Esophagus squamous epithelium (tissue), 5 donors: ENCODE measurements at places on chromosomes 2 and 18.

DNA sequence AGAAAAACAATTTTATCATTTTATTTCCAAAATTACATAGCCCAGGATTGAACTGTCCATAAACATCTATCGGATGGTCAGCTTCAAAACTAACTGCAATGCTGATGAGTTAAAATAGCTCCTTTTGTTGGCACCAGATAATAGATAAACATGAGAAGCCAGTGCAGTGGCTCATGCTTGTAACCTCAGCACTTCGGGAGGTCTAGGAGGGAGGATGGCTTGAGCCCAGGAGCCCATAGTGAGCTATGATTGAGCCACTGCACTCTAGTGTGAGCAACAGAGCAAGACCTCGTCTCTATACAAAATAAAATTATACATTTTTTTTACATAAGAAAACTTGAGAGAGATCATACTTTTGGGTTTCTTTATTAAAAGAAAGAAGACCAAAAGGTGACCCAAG lies 34.6 kb upstream of the IMPA2 start:
- no peak for DNase-seq

DNA sequence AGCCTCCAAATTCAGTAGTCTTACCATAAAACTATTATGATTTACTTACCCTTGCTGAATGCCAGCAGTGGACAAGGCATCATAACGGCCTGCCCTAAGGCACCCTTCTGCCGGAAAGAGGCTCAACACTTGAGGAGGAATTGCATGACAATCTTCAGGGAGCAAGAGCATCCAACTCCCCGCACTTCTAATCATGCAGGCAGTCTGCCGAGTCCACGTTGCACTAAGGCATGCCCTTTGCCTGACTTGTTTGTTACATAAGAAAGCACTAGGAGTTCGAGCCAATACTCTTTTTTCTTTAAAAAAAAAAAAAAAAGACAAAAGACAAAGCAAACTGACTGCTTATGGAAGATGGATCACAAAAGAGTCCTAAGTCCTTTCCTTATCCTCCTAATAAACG lies 17.9 kb upstream of the SPTBN1 start:
- DNase-seq, result no peak

DNA sequence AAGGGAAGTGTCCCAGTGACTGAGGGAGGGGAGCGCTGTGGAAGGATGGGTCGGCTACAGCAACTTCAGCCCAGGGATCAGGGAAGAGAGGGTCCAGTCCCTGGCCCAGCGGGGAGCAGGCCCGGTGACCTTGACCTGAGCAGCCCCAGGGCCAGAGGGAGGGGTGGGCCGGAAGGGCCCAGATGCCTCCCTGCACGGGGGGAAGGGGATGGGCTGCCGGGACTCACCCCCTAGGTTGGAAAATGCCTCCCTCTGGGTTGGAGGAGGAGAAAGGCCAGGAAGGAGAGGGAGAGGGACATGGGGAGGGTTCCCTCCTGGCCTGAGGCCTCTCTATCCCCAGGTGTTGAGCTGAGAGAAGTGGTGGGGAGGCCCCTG lies 19.8 kb downstream of the GPC1 start:
- no peak for DNase-seq

DNA sequence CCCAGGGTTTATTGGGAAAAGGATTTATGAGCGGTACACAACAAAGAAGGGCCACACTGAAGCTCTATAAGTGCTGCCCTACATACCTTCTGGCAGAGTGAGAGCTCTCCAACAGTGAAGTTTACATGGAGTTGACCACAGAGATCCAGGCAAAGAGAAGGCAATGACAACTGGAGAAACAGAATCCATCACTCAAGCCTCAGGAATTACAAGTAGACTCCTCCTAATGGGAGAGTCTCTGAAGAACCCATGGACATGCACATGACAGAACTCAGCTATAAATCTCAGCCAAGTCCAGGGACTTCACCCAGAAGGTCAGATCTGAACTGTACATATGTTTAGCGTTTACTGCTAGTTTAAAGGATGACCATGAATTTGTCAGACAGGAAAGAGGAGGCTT lies 164.7 kb downstream of the DNAH7 start:
- DNase-seq, result no peak

DNA sequence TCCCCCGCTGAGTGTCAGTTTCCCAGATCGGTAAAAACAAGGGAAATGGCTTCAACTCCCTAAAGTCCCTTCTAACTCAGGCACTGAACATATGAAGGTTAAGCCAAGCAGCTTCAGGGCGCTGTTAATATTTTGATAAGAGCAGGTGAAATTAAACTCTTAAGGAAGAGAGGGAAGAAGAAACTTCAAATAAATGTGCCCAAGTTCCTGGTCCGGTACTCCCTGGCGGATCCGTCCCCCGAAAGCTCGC lies 564 bp downstream of the TRABD2A start:
- DNase-seq, result no peak

- DNase-seq, result no peak
These were observed 83.5 kb upstream of the SERPINE2 start for GRCh38 chr2:224122542-224122941.
